ENCODE measurements at places on chromosomes 2 and 18.

- no peak for DNase-seq
These were observed 111.4 kb downstream of the SPP2 start for GRCh38 chr2:234161932-234162331.

DNA sequence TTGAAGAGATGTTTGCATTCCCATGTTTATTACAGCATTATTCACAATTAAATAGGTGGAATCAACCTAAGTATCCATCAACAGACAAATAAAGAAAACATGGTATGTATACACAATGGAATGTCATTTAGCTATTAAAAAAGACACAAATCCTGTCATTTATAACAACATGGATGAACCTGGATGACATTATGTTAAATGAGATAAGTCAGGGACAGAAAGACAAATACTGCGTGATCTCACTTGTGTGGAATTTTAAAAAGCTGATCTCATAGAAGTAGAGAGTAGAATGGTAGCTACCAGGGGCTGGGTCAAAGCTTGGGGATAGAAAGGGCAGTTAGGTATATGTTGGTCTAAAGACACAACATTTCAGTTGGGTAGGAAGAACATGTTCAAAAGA lies 376.3 kb downstream of the EPHA4 start:
- no peak for DNase-seq

GRCh38 chr2:37982147-37982582 lies 57.1 kb downstream of the RMDN2 start:
- peak; percentile 28 for DNase-seq

DNA sequence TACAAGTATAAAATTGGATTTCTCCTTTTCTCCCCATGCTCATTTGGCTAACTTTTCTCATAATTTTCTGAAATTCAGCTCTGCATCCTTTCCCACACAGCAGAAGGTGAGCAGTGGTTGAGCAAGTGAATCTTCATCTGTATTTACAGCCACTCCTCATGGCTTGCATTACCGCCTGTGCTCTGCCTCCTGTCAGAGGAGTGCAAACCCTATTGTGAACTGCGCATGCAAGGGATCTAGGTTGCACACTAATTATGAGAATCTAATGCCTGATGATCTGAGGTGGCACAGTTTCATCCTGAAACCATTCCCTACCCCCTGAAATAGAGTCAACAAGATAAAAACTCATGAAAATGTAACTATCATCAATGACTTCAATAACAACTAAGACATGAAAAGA lies 20.0 kb downstream of the ME2 start:
- no peak for DNase-seq

- no peak for DNase-seq
These were observed 41.7 kb upstream of the IGFBP2 start for GRCh38 chr2:216591480-216591879.

GRCh38 chr18:9803698-9804516 lies 81.9 kb upstream of the TXNDC2 start:
- DNase-seq = no peak

DNA sequence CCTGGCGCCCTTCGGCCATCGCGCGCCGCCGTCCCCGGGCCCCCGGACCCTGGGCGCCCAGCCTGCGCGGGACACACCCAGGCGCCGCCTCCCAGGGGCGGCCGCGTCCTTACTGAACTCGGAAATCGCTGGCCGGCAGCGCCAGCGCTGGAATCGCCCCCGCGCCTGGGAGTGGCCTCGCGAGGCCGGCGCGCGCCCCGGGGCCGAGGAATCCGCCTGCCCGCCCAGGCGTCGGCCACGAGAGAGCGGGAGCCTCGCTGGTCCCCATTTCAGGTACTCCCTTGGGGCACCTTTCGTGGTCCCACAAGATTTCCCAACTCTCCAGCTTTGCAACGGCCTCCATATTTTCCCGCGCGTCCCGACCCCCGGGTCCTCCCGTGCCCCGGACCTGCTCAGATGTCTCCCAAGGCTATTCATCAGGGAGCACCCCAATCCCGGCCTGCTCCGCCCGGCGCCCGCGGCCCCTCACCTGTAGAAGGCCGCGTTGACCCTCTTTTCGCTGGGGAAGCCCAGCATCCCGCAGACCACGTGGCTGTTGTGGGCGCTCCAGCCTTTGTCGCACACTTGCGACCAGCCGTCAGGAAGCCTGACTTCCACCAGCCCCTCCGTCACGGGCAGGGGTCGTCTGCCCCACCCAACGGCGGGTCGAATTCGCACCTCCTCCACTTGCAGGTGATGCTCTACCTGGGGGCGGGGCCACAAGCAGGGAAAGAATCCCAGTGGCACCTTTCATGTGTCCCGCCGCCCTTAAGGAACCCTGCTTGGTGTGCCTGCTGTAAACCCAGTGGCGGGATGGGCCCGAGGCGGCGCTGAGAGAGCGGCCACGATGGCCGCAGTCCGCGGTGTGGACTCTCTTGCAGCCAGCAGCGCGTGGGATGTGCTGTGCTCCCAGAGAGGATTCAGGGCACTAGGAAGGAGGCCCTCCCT lies 4.6 kb downstream of the LOXL3 start:
- no peak for DNase-seq

GRCh38 chr18:54957296-54957832 lies 1.9 kb downstream of the CCDC68 start:
- DNase-seq = no peak

- DNase-seq = no peak
These were observed 104.5 kb downstream of the VAPA start for GRCh38 chr18:10018289-10018688.

DNA sequence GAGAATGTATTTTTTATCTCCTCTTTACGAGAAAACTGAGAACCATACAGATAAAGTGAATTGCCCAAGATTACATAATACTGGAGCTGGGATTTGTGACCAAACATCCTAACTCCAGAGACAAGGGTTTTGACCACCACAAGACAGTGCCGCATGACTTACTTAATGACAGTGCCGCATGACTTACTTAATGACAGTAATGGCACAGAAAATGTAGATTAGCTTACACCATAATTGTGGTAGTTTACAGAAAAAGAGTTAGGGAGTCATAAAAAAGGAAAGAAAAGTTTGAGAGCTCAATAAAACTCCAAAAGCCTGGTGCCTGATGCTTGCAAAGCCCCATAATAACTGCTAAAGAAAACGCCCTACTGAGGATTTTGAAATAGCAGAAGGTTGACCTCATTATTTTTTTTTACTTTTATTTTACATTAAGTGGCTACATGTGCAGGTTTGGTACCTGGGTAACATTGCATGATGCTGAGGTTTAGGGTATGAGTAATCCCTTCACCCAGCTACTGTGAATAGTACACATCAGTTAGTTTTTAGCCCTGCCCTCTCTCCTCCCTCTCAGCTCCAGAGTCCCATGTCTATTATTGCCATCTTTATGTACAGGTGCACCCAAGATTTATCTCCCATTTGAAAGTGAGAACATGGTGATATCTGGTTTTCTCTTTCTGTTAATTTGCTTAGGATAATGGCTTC lies 310.0 kb upstream of the UBE2E3 start:
- DNase-seq = no peak

GRCh38 chr2:79573895-79574674 lies 61.2 kb downstream of the CTNNA2 start:
- DNase-seq = no peak

GRCh38 chr2:164485541-164485940 lies 135.7 kb downstream of the GRB14 start:
- no peak for DNase-seq

GRCh38 chr2:238881353-238882081 lies 33.6 kb downstream of the TWIST2 start:
- no peak for DNase-seq

DNA sequence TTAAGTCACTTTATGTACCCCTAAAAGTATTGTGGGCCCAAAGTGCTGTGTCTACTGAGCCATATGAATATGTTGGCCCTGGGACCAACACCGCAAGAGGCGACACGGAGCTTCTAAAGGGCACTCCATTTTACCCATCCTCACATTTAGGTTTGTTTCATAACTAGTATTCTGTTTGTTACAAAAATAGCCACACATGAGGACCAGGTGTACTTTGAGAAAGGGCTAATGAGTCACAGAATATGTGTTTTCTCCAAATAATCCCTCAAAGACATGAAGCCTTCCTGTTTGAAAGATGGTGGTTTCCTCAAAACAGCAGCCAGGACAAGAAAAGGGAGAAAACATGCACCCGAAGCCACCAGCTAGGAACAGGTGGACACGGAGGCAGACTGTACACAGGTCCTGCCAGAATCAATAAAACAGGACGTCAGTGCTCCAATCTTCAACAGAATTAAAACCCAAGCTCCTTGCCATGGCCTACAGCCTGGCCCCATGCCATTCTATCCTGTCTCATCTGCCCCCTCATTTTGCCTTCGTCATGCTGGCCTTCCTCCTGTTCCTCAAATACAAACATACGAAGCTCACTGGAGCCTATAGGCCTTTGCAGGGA lies 21.8 kb upstream of the GRB14 start:
- DNase-seq = no peak

DNA sequence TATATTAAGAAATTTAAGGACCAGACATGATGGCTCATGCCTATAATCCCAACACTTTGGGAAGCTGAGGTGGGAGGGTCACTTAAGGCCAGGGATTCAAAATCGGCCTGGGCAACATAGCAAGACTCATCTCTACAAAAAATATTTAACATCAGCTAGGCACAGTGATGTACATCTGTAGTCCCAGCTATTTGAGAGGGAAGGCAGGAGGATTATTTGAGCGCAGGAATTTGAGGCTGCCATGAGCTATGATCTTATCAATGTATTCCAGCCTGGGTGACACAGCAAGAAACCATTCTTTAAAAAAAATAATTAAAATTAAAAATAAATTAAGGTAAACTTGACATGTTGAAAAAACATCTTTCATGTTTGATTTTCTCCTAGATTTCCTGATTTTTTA lies 564.2 kb downstream of the MBD2 start:
- no peak for DNase-seq

- no peak for DNase-seq
These were observed 14.9 kb upstream of the ECEL1 start for GRCh38 chr2:232502511-232502910.

DNA sequence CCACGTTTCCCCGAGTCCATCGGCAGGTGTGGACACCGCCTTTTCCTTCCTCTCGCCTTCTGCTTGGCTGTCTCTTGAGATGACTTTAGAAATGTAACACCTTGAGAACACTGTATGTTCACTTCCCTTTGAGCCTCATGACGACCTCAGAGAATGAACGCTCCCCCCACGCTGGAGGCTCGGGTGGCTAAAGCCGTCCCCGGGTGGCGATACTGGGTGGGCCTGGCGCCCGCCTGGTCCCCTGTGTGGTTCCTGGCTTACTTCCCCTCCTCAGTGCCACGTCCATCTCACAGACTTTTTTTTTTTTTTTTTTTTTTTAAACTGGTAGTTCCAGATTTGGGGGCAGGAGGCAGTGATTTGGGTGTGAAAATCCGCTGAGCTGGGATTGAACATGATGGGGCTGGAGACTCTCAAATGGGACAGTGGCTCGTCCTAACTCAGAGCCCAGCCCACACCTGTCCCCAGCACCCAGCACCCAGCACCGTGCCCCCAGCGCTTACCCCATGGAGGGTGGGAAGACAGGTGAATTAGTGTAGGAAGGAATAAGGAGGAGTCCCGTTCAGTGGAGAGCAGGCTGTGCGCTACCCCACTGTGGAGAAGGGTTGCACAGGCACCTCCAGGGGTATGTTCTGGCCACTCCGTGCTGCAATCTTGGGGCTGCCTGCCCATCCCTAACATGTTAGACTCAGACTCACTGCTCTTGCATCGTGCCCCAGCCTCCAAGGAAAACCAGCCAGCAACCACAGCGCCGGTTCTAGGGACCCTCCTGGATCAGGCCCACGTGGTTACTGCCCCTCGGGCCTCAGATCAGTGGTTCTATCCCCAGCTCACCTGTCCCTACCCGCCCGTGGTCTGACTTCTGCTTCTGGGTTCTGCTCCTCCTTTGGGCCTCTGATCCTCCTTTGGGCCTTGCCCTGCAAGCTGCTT lies 174.0 kb downstream of the ASB1 start:
- no peak for DNase-seq

- no peak for DNase-seq
These were observed 94.8 kb upstream of the ARL5A start for GRCh38 chr2:151922845-151923666.

GRCh38 chr2:117931978-117932377 lies 81.9 kb downstream of the CCDC93 start:
- no peak for DNase-seq

DNA sequence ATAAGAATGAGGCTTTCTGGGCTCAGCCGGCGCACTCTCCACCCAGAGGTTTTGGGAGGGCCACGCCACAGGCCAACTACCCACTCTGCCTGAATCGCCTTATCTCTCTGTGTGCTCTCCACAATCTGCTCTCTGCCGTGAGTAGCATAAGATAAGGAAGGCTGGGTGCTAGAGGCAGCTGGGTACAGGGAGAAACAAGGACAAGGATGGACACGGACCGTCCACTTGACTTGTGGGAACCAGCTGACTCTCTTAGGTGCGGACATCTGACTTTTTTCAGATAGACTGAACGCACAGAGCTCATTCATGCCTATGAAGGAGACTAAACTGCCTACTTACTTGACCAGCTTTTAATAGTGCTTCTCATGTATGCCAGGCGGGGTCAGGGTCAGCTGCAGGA lies 14.3 kb downstream of the NPAS2 start:
- no peak for DNase-seq

DNA sequence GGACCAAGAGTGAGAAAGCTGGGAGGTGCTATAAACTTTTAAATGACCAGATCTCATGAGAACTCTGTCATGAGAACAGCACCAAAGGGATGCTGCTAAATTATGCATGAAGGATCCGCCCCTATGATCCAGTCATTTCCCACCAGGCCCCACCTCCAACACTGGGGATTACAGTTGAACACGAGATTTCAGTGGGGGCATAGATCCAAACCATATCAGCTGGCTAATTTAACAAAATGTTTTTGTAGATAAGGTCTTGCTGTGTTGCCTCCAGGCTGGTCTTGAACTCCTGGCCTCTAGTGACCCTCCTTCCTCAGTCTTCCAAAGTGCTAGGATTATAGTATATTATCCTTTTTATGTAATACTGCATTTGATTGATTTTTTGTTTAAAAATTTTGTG lies 56.0 kb downstream of the NBEAL1 start:
- no peak for DNase-seq

DNA sequence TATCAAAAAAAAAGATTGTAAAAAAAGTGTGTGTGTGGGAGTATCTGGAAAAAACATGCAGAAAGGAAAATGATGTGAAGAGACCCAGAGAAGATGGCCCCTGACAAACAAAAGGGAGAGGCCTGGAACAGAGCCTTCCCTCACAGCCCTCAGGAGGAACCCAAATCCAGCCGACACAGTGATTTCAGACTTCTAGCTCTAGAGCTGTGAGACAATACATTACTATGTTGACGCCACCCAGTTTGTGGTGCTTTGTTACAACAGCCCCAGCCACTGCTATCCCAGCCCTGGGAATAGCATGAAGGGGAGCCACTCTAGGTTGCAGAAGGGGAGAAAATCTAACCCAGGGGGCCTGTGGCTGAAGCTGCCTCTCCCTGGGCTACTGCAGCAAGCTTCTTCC lies 59.0 kb upstream of the ZBTB7C start:
- DNase-seq = no peak

- no peak for DNase-seq
These were observed 53.1 kb downstream of the CYRIA start for GRCh38 chr2:16612490-16612889.

GRCh38 chr2:181677912-181678586 lies 2.3 kb downstream of the NEUROD1 start:
- peak; percentile 22 for DNase-seq

GRCh38 chr18:73646196-73646595 lies 501.4 kb downstream of the FBXO15 start:
- DNase-seq = no peak

- DNase-seq = no peak
These were observed 39.1 kb downstream of the SH3RF3 start for GRCh38 chr2:109168086-109168485.
